CD4-positive, alpha-beta memory T cell (primary cell): ENCODE measurements at places on chromosomes 1 and 21.

DNA sequence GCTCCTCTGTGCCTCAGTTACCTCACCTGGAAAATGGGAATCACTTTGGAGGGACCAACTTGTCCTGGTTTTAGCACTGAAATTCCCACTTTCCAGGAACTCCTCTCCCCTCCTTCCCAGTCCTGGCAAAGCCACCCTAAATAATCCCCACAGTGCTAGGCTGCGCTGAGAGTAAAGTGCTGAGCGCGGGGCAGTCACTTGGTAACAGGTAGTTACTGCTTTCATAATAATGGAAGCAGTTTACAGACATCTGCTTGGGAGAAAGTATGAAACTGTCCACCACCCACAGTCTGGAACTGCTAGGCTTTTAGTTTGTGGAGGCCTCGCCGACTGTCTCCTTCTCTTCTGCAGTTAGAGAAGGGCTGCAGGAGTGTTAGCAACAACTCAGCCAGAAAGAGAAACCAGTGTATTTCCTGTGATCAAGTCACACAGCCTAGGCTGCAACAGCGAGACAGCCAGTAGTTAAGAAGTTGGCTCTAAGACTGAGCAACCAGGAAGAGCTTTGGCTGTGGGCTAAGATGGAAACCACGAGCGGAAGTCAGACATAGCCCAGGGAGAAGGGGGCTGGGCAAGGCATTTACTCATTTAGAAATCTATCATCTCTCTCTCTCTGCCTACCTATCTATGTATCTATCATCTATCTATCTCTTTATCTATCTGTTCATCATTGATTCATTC, 30.8 kb upstream of the ABCG1 start:
- DNase-seq = peak; percentile 86

DNA sequence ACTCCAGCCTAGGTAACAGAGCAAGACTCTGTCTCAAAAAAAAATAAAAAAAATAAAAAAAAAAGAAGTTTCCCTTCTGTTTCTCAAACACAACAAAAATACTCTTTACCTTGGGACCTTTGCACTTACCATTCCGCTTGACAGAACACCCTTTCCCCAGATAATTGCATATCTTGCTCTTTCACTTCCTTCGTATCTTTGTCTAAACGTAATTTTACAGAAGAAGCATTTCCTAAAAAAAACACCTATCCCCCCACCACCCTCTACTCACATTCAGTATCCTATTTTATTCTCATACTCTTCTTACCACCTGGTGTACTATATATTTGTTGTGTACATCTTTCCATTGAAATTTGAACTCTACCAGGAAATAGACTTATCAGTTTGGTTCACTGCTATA, 32.7 kb downstream of the ASH1L start:
- DNase-seq = no peak

- peak; percentile 23 for DNase-seq
Observed at GRCh38 chr1:212699625-212700222, at the start of gene BATF3. TSS of gene BATF3 (minus strand) at chr1:212699840. CDS start at chr1:212699762, 78 bp downstream.

GRCh38 chr1:20732071-20732587, 374 bp downstream of the SH2D5 start:
- peak; percentile 29 for DNase-seq

DNA sequence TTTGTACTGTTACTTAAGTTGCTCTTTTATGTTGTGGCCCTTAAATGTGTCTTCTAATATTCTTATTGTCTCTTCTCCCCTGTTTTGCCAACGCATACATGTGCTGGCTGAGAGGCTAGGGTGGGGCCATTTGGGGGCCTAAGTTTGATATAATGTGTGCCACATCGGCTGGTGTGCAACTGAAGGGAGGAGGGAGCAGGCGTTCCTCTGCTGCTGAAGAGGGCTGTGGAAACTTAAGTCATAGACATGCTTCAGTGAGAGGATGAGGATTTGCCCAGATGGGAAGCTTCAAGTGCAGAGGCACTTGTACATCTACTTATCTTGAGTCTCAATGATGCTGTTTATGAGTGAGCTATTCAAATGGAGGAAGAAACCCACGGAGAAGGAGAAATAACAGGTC, 630.6 kb downstream of the LMO4 start:
- DNase-seq = no peak

GRCh38 chr1:67942274-67942673, 108.2 kb downstream of the DIRAS3 start:
- no peak for DNase-seq

DNA sequence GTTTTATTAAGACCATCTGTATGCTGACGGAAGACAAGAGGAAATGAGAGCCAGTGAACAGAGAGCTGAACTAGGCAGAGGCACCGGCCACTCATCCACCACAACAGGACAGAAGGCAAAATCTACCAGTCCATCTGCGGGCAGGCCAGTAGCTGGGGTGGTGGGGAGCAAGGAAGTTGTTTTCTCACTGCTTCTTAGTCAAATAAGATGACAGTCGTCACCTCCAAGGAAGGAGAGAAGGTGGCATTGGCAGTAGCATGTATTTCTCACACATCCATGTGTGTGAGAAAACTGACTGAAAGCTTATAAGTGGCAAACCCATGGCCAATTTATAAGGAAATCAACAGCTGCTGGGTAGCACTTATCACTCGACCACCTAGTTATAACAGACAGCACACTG, 8.2 kb downstream of the TTC13 start:
- no peak for DNase-seq

DNA sequence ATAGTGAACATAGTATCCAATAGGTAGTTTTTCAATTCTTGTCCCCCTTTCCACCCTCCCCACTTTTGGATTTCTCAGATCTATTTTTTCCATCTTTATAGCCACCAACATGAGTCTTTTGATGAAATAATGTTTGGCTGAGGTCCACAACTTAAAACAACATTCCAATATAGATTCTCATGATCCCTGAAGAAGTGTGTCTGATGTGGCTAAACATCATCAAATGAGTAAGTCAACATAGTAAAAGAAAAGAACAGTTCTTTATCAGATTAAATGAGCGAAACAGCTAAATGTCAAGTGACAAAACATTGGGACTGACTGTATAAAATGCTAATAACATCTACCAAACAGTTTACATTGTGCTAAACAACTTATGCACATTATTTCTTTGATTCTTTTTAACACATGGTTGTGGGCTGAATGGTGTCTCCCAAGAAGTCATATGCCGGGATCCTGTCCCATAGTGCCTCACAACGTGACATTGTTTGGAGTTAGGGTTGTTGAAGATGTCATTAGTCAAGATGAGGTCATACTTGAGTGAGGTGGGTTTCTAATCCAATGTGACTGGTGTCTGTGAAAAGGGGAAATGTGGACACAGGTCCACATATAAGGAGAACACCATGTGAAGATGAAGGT, 453.6 kb downstream of the LTN1 start:
- no peak for DNase-seq

- DNase-seq = no peak
Observed at GRCh38 chr1:3627515-3628253, 2.9 kb downstream of the TPRG1L start.

- no peak for DNase-seq
Observed at GRCh38 chr1:160722726-160723125, 11.1 kb upstream of the CD48 start.

GRCh38 chr1:214419650-214420049, 131.8 kb downstream of the PTPN14 start:
- DNase-seq = no peak

DNA sequence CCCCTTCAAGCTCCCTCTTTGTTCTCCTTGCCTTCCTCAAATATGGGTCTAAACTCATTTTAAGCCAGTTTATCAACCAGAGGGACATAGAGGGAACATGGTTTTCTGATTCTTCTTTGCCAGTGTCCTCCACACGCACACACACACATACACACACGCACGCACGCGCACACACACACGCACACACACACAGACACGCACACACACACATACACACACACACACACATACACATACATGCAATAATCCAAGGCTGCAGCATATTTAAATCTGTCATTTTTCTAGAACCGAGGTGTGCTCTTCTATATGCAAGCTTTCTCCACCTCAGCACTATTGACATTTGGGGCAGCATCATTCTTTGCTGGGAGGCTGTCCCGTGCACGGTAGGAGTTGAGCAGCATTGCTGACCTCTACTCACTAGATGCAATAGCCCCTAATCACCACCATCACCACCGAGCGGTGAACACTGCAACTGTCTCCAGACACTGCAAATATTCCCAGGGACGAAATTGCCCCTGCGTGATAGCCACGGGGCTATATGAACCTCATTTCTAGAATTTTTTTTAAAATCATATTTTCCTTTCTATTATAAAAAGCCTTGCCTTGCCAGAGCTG, 8.0 kb downstream of the TNFRSF9 start:
- no peak for DNase-seq

DNA sequence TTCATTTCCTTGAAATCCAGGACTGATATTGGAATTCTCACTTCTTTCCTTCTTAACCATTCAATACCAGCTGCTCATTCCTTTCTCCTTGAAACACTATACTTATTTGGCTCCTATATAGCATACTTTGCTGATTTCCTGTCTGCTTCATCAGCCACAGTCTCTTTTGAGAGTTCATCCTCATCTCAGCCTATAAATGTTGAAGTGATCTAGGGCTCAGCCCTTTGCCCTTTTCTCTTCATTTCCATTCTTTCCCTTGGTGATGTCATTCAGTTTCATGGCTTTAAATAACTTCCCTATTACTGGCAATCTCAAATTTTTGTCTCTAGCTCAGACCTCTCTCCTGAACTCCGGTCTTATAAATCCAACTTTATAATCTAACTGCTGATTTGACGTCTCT, 24.1 kb upstream of the RABGAP1L start:
- no peak for DNase-seq

DNA sequence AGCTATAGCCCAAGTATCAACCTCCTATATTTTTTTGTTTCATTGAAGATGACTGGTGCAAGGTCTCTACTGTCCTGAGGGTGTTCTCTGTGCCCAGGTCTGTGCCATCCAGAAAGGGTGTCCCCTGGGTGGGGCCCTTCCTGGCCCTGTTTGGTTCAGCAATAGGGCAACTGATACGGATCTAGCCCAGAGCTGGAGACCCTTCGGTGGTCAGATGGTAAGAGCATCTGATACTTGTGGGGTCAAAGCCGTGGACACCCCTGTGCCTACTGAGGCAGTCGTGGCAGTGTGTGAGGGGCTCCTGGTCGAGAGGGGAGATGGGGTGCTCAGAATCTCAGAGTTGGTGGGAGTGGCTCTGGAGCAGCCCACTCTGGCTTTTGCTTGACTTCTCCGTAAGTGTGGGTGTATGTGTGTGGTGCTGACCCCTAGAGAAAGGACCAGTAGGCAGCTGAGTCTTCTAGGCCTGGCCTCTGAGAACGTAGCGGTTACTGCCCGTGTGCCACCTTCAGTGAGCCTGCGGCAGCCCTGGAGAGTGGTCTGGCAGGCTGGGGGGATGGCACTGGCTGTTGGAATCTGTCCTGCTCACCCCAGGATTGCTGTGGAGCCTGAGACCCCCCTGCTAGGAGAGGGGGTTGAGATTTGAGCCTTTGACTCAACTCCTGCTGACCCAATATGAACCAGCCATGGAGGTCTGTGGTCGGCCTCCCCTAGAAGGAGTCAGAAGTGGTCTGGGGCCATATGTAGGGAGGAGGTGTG, 2.7 kb downstream of the AMPD2 start:
- DNase-seq = no peak

DNA sequence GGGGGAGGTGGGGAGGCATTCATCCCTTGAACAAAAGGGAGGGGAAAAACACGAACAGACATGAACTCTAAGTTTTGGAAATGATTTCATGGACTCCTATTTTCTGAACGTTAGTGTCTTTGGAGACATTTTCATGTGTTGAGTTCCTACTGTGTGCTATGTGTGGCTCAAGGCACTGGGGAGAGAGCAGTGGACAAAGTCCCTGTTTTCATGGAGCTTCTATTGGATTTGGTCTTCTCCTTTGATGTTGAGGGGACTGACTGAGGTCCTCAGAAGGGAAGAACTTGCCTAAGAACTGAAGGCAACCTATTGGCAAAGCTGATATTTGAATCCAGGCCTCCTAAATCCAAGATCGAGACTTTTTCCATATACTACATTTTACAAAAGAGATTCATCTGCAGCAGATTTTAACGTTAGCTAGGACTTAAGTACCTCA, 30.4 kb downstream of the JUN start:
- DNase-seq = no peak

DNA sequence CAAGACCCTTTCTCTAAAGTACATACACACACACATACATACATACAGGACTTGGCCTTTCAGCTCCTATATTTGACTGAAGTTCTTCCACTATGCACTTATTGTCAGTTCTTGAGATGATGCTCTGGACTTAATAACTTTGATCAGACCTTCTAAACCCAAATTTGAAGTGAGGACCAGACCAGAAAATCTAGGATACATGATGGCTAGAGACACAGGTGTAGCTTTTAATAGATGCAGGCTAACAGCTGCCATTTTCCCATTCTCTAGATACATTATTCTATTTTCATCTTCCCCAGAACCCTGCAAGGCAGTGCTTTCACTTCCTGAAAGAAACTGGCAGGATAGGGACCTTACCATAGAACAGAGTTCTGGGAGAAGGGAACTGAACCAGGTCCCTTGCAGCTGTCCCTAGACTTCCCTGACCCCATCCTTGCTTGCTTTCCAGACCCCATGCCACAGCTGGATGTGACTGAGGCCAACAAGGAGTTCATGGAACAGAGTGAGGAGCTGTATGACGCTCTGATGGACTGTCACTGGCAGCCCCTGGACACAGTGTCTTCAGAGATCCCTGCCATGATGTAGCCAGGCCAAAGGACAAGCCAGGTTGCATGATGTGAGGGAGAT, 14.9 kb upstream of the RAB42 start:
- DNase-seq = no peak

- no peak for DNase-seq
Observed at GRCh38 chr1:168717906-168718891, 10.8 kb downstream of the DPT start.

DNA sequence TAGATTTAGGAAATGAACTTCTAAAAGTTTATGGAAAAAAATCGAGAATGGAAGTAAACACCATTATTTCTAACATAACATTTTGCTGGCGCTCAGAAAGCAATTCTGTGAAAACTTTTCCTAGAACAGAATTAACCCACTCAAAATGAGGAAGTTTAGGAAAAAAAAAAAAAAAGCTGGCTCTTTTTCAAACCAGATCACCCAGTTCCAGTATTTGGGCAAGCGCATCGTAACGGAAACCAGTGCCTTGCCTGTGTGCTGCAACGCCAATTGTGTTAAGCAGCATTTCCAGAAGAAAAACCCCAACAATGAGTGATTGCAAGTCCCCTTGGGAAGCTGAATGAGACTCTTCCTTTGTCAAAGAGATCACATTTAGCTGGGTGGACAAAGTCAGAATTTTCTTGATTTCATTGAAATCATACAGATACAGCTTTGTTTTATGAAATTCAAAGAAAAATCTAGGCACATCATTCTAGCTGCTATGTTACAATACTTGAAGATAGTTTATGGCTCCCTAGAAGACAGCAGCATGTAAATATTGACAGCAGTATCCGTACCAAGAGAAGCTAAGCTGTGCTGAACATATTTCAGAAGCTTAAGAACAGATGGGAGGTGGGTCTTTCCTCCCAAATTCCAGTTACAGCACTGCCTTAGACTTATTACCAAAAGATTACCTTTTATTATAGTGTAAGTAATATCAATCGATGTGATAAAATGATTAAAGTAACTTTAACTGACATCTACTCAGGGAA, 113.4 kb downstream of the ERG start:
- DNase-seq = no peak

- DNase-seq = no peak
Observed at GRCh38 chr1:147781056-147781471, 20.7 kb upstream of the GJA5 start.
